Activated T-cell treated with anti-CD3 and anti-CD28 coated beads for 24 hours (primary cell): ENCODE measurements at places on chromosomes 2 and 18.

DNA sequence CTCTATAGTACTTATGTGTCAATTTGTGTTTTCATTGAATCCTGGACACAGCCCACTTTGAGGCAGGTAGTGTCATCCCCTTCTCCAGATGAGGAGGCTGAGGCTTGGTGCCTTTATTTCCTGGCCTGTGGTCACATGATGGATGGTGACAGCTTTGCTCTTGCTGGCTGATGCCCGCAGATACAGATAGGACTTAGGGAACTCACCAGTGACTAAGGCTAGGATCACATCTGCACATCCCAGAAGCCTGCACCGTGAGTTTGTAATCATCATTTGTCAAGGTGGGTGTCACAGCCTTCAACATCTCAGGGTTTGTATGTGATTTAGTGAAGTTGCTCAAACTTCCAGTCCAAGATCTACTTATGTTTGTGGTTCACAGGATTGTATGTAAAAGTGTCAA is 295.1 kb upstream of the RAB12 start:
- DNase-seq, result no peak

DNA sequence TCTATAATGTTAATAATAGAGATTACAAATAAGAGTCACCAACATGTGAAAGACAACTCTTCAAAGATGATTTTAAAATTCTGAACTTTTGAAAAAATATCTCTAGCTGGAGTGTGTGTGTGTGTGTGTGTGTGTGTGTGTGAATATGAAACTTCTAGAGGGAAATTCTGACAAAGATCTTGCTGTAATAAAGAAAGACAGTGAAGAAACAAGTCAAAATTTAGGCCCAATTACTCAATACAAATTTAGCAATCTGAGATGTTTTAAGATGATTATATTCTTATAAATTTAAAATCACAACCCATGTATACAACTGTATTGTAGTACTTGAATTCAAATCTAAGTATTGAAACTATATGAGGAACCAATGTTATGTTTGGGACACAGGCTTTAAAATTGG is 57.2 kb upstream of the UGP2 start:
- DNase-seq, result no peak

GRCh38 chr2:145861940-145862339 is 1342.0 kb upstream of the ZEB2 start:
- no peak for DNase-seq

- DNase-seq, result no peak
These were observed 199.4 kb downstream of the NYAP2 start for GRCh38 chr2:225598897-225599296.

GRCh38 chr2:98737848-98738247 is 6.9 kb upstream of the MGAT4A start:
- DNase-seq, result no peak

GRCh38 chr2:12688893-12689292 is 27.8 kb upstream of the TRIB2 start:
- DNase-seq, result no peak

- no peak for DNase-seq
These were observed 57.2 kb downstream of the TTC39C start for GRCh38 chr18:24071779-24072178.

DNA sequence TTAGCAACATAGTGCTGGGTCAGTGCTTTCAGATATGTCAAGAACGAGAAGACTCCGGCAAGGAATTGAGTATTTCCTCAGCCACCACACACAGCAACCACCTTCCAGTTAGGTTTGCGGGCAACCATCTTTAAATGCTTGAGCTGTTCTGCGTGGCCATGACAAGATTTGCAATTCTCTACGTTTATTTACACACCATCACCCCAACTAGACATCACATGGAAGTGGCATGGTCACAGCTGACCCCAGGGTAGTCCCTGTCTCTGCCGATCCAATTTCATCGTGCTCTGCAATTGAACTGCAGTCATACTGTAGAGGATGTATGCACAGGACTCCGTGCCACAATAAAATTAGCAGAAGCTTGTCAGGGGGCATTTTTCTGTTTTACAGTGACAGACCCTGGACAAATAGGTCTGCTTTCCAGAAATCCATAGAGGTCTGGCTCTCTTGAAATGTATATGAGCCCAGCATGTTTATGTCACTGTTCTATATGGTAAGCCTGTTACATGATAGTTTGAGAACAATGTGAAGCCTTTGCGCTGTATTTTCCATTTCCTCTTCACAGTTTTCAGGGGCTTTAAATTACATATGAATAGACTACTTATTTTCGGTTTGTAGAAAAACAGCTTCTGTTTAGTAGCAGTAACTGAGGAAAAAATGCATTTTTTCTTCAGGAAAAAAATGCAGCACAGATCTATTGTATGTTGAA is 605.2 kb downstream of the NR4A2 start:
- DNase-seq, result no peak

- DNase-seq, result no peak
These were observed 50.3 kb downstream of the KCNF1 start for GRCh38 chr2:10962004-10962403.

DNA sequence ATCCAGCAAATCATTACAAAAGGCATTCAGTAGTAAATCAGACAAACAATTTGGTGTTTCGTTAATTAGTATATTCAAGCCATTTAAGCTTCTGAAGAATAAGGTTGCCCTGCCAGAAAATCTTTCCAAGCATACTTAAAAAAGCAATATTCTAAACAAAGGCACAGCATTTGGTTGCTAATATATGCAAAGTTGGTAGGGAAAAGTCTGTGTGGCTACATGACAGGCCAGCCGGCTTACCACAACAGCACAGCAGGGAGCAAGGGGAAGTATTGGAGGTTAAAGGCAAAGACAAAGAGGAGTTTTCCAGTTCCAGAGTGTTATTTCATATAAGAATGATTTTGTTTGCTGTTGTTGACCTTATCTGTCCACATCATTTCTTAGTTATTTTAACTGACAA is 282.3 kb downstream of the MBD5 start:
- no peak for DNase-seq

- DNase-seq, result no peak
These were observed 18.2 kb downstream of the ACVR1 start for GRCh38 chr2:157857881-157858280.

- no peak for DNase-seq
These were observed 809.2 kb upstream of the SOX11 start for GRCh38 chr2:4882941-4883340.

DNA sequence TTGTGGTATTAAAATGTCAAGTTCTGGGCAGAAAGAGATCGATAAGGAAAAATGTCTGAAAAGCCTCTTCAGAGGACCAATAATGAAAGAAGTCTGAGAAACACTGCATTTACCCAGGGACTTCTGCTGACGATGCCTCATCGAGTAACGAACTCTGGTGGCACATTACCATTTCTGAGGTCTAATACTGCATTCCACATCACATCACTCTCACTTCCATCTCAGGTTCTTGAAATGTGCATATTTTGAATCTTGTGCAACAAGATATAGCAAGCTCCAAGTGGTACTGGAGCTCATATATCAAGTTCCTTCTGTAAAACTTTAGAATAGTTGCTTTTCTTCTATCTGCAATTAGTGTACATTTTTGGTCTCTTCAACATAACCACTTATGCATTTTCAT is 619.1 kb upstream of the DDX18 start:
- no peak for DNase-seq

- no peak for DNase-seq
These were observed 89.9 kb downstream of the MAPK4 start for GRCh38 chr18:50649821-50650220.

DNA sequence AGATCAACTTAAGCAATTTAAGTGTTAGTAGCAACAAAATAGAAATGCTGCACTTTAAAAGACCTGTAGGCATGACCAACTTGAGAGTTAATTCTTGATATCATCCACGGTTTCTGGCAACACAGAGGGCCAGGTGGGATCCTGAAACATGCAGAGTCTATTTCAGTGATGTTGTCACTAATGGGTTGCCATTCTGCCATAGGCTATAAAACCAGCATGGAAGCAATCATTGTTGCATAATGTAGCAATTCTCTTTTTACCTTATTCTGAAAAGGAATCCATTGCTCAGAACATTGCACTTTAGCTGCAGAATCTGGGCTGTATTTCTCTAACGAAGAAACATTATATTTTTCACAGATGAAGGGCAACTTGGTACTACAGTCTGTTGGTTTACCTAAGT is 53.9 kb upstream of the CD302 start:
- DNase-seq, result no peak

- DNase-seq, result no peak
These were observed 695.4 kb upstream of the ID2 start for GRCh38 chr2:7986431-7986830.

DNA sequence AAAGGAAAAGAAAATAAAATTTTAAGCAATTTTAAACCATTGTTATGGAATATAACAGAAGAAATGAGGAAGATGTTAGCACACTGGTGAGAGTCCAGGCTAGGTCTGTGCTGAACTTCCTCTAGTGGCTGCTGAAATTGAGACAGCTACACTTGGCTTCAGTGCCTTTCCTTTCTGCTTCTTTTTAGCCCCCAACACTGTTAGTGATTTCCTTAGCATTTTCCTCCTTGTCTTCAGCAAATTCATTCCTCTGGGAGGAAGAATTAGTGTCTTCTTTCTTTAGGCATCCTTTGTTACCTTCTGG is 47.6 kb downstream of the ITGAV start:
- DNase-seq, result no peak

- DNase-seq, result peak; percentile 7
These were observed 175.5 kb downstream of the AGAP1 start for GRCh38 chr2:235669269-235669831.

GRCh38 chr2:205727174-205727573 is 44.9 kb downstream of the NRP2 start:
- no peak for DNase-seq

- no peak for DNase-seq
These were observed 95.1 kb downstream of the MRO start for GRCh38 chr18:50724751-50725151.

GRCh38 chr2:26672112-26672817 is 20.3 kb upstream of the KCNK3 start:
- DNase-seq, result no peak

DNA sequence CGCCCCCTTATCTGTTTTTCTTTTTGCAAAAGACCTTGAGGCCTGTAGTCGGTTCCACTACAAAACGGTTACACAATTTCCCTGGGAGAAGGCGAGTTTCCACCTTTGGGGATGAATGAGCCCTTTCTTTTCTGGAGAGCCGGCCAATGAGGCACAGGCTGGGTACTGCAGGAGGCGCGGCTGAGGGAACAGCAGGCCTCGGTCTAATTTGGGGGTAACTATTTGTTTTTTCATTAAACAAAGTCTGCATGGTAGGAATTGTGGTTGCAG is 129.2 kb downstream of the MYCN start:
- no peak for DNase-seq

- DNase-seq, result no peak
These were observed 79.2 kb upstream of the MYO3B start for GRCh38 chr2:170098626-170099312.

DNA sequence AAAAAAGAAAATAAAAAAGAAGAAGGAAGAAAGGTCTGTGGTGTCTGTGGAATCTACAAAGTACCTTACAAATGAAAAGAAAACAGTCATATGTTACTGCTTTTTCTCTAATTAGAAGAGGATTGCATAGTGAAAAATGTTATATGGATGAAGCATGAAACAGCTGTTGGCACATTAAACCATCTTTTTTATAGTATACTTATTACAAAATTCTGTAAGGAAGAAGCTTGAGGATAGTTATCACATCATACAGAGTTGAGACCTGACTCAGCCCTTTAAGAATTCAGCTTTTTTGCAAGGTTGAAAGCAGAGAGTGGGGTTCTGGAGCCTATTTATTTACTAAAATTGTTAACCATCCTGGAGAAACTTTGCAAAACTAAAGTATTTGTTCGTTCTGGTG is 222.7 kb downstream of the PHLPP1 start:
- DNase-seq, result no peak

- no peak for DNase-seq
These were observed 217.1 kb downstream of the AGAP1 start for GRCh38 chr2:235710933-235711332.

GRCh38 chr2:240480834-240481623 is 45.6 kb downstream of the GPC1 start:
- DNase-seq, result no peak

- DNase-seq, result peak; percentile 6
These were observed 676 bp downstream of the ACTR2 start for GRCh38 chr2:65228263-65228750.

DNA sequence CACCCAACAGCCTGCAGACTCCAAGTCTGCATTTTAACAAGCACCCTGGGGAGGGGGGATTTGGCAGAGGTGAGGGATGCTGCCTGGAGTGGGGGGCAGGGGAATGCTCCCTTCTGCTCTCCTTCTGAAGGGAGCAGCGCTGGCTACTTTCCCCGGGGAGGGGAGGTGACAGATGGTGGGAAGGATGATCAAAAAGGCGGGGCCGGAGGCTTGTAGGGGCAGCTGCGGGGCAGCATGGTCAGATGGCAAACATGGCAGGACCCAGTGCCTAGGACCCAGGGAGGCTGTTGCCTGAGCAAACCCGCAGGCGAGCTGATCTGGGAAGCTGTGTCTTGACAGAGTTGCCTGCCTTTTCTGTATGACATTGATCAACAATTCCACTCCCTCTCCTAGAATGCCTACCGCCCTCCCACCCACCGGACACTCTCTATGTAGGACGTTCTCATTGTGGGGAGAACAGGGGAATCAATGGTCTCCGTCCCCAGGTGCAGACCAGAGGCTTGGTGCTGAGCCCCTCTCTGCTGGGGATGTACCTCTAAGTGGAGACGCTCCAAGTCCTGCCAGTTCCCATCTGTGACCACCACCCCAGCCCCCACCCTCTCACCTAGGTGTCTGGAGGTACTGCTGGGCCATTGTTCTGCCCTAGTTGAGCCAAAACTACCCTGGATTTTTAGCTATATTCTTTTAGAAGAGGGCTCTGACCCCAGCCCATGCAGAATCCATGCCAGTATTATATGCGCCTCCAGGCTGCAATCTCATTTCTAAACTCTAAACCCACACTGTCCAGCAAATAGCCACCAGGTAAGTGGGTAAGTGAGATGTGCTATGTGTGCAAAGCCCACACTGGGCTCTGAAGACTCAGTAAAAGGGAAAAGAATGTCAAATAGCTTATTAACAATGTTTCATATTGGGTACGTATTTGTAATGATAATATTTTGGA is 89.7 kb upstream of the SEC11C start:
- no peak for DNase-seq

DNA sequence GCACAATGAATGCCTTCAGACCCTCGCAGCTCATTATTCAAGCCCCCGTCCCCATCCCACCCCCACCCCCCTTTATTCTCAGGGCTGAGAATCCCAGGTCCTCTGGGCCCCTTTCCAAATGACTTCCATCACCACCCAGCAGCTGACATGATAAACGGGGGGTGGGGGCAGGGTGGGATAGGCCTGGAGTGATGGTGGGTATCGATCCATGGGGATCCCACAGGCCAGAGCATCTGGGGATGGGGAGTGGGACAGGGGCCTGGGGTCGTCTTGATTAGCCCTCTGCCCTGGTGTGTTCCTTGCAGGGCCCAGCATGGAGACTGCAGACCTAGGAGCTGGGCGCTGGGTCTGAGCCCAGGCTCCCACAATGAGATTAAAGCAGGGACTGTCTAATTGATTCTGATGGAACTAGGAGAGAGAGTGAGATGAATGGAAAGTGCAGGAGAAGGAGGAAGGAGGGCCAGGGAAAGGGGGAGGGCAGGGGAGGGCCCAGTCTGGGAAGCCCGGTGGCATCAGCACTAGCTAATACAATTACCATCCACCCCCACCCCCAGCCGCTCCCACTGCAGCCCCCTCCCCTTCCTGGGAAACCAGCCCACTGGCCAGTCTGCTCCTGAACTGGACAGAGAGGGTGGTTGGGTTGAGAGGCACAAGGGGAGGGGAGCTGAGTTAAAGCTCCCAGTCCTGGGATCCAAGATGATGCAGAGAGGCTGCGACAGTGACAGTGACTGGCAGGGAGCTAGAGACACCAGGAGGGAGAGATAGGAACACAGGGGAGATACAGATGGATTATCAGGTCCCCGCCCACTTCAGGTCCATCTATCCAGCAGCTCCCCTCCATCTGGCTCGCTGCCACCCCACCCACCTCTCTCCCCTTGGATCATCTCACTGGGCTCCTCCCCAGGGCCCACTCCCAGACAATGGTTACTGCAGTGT is 13.1 kb upstream of the TNS1 start:
- no peak for DNase-seq
